Smooth muscle cell of the coronary artery (primary cell): ENCODE measurements at places on chromosomes 5 and 9. TPM values are rescaled to one million over a fixed set of nuclear protein-coding genes. Genes with fewer than 3 reads are reported as not detected.

ZNF883 gene
- 2.6 and 4.0 TPM in 2 replicates for total RNA-seq

RC3H2 gene
- total RNA-seq, result 33.3 and 38.3 TPM in 2 replicates

GRM6 gene
- total RNA-seq, result not detected in 2 replicates

BSPRY gene
- total RNA-seq, result not detected in 2 replicates

SOWAHA gene
- total RNA-seq, result not detected in 2 replicates

CWC27 gene
- total RNA-seq, result 12.1 and 15.0 TPM in 2 replicates

PFN3 gene
- total RNA-seq, result not detected in 2 replicates

ANGPTL2 gene
- total RNA-seq, result 3.8 and 73.2 TPM in 2 replicates

PCDH1 gene
- total RNA-seq, result 4.0 and 27.5 TPM in 2 replicates

ELOVL7 gene
- total RNA-seq, result under 0.01 TPM in 1 of 2 replicates, not detected in the other

CTXN3 gene
- total RNA-seq, result not detected in 2 replicates

CARTPT gene
- total RNA-seq, result not detected in 2 replicates

TLR4 gene
- 7.1 and 83.6 TPM in 2 replicates for total RNA-seq

WASHC1 gene
- total RNA-seq, result 3.4 and 4.7 TPM in 2 replicates
